ENCODE measurements at places on chromosomes 13 and 19.

DNA sequence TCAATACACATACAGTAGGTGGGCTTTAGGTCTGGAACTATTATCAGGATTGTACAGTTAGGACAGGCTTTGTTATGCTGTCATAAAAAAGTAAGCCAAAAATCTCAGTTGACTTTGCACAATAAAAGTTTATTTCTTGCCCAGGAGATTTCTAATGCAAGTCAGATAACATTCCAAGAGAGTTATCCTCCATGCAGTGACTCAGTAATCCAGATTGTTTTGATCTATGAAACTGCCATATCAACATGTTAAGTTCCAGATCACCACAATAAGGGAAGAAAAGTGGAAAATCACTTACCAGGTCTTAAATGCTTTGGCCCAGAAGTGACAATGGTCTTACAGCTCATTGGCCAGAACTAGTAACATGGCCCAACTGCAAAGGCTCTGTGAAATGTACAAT is 636.2 kb upstream of the KLF12 start:
- no peak for DNase-seq

GRCh38 chr13:45473627-45474026 is 8.9 kb downstream of the COG3 start:
- DNase-seq = peak; percentile 35

DNA sequence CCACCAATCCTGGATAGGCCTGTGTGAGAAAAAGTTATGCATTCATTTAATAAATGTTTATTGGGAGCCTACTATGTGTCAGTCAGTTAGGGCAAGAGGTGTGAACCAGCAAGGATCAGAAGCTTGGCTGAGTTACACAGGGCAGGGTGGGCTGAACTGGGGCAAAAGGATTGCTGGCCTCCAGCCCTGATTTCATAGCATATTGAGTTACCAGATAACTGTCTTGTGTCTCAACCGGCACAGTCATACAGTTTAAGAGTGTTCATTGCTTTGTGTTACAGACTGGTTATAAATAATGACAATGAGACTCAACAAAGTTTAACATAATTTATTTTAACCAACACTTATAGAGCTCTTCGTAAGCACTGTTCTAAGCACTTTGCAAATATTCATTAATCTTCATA is 253.8 kb downstream of the DLEU7 start:
- no peak for DNase-seq

DNA sequence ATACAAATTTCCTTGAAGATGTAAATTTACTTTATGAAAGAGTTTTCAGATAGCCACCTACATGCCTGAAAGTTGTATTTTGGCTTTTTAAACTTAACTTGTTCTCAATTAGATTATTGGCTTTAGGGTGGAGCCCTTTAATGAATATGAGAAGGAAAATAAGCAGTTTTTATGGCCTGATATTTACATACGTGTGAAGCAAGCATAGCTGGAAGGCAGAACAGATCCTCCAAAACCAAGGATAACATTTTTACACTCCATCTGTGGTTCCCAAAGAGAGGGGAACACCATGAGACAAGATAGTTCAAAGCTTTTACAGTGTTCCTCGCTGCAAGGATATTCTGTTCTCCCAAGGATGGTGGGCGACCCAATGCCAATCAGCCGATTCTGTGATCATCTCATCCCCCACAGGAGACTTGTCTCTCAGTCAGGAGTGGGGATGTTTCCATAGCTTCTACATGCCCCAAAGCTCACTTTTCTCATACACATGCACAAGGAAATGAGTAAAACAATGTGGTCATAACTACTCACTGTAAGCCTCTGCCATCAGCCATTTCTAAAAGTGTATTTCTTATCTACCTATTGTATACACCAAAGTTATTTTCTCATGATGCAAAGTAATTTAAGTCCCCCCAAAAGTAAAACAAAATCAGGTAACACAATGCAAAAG is 24.6 kb upstream of the KBTBD6 start:
- no peak for DNase-seq

DNA sequence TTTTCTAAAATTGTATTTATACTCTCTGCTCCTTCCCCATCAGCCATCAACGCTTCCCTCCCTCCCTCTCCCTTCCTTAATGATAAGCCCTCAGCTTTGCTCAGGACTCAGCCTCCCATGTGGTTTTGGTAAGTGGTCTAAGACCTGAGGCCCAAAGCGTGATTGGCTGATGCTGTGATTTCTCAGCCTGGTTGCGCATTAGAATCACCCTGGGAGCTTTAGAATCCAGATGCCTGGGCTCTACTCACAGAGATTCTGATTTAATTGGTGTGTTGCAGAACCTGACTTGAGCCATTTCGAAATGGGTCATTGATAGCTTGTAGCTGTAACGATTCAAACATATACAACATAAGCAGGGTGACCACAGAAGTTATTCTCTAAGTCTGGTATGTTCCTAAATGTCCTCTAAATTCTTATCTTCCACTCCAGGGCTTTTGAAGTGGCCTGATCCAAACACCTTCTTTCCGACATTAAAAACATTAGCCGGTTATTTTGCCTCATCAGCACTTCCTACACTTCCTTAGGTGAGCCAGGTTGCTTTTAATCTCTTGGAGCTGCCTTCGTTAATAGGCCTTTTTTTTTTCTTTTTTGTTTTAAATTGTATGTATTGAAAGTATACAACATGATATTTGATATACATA is 60.6 kb downstream of the LRCH1 start:
- no peak for DNase-seq

DNA sequence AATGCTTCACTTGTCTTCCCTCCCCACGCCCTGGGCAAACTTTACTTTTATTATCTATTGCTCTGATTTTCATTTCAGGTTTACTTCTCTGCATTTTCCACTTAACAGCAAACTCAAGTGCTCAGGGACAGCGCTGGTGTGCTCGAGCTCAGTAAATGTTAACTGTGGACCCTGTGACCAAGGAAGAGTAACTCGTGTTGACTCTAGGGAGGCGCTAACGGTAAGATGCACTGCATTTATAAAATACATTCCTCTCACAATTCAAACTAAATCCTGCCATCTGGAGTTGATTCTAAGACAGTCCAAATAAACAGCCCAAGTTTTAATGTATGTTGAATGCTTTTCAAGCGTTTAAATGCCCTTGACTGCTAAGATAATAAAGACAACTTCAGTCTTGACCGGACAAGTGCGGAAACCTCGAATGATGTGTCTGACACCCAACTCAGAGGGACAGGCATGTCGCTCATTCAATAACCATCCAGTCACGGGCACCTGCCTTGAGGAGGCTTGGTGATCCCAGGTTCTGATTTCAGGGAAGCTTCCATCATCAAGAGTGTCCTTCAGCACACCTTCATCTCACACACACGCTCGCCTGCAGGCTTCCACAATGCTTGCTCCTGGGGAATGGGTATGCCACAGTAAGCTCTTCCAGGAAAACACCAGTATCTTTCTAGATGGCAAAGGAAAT is 93.2 kb downstream of the STK24 start:
- no peak for DNase-seq

DNA sequence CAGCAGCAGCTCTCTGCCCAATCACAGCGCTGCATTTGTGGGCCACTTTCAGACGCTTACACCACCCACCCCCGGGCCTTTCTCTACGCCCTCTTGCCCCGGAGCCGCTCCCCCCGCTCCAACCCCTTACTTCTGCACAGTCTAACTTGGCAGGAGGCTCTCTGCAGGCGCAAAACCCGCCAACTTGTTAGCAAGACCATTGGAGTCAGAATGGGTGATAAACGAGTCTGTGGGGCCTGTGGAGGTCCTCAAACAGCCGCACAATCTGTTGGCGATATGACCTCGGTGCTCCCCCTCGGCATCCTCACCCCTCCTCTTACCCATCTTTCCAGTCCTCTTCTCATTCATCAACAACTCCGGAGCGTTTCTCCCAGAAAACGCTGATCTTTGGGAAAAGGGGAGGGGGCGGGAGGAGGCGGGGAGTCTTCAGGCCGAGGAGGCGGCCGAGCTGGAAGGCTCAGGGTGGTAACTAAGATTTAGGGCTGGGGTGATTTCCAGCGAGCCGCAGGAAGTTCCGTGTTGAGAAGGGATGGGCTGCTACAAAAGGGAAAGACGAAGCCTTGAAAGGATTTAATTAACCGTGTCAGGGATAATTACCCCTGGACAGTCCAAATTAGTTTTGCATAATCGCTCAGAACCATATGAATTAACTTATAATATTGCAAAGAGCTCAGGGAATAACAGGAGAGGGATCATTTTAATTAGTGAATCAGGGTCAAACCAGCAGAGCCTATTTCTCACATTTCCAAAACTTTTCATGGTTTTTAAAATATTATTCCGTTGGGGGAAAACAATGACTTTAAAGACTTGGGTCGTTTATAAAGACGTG is 4.1 kb downstream of the SOX21 start:
- DNase-seq = peak; percentile 12

- DNase-seq = no peak
Measured at GRCh38 chr19:53960187-53960586, 2.5 kb upstream of the CACNG8 start.

GRCh38 chr13:44112700-44113329 is 233.1 kb downstream of the LACC1 start:
- DNase-seq = no peak

DNA sequence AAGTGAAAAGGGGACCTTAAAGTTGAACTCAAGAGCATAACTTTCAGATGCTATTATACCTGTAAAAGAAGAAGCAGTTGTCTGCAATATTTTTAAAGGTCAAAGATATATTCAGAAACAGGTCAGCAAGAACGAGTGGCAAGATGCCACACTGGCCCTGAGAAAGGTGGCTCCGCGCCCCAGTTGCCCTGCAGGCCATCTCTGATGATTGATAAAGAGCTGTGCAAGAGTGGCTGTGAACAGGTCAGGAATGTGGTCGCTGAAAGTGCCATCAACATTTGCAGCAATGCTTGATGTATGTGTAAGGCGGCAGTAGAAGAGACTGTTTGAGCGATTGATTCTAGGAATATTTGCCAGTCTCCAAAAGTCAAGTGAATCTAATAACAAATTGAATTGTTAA is 664.2 kb upstream of the SLC10A2 start:
- DNase-seq = no peak

- no peak for DNase-seq
Measured at GRCh38 chr19:46885411-46885810, 24.6 kb downstream of the ARHGAP35 start.

GRCh38 chr19:53389571-53389970 is 5.4 kb upstream of the ZNF765 start:
- DNase-seq = no peak

GRCh38 chr13:32976912-32977311 is 39.3 kb upstream of the KL start:
- DNase-seq = no peak

DNA sequence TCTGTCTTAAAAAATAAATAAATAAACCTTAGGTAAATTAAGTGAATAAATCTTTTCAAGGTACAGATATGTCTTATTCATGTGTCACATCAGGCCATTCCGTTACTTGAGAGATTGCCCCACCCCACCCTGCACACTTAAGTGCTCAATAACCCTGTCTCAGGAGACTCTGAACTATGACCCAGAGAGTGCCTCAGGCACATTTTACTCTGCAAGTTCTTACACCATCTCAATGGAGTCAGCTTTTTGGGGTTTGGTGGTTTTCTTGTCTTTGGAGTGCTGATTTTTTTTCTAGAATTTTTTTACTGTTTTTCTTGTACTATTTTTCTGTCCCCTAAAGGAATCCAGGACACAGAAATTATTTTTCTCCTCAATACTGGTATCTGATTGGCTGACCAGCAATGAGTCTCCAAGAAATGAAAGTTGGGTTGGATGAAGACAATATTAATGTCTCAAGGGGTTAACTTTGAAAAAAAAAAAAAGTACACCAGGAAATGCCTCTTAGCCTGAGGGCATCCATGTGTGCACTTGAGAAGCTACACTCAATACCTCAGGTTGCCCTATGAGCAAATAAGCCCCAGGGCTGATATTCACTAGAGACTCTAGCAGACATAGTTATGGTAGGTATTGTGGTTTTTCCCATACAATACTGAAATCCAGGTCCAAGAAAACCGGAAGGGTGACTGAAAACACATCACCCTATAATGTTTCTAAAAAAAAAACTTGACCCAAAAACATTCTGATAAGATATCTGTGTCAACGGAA is 114.6 kb upstream of the ZNF91 start:
- DNase-seq = no peak

GRCh38 chr19:51668216-51668615 is 21.6 kb upstream of the SIGLEC14 start:
- DNase-seq = no peak

DNA sequence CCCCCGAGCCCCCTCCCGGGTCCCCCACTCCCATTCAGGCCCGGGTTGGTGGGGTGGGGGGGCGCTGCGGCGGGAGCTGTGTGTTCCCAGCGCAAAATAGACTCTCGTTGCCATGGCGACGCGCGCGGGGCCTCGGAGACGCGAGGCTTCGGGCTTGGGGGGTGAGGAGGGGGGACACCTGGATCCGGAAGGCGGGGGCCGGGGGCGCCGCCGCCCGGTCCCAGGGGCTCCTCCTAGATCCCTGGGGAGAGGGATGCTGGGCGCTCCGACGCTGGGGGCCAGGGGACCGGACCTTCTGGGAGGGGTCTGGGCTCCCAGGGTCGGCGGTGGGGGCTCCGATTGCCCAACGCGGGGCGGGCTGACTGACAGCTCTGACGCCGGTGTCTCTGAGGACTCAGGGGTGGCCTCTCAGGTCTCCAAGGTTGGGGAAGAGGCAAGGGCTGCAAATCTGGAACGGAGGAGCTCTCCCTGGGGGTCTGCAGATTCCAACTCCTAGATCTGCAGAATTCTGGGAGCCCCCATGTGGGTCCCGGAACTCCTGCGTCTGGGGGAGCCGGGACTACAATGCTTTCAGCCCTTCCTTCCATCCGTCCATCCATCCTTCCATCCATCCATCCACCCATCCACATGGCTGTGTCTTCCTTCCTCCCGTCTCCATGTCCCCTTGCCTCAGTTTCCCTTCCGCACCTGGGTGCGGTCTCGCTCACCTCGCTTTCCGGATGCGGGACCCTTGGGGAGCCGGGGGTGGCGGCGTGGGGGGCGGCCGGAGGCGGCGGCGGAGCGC is 9.1 kb upstream of the SHISA7 start:
- DNase-seq = no peak

DNA sequence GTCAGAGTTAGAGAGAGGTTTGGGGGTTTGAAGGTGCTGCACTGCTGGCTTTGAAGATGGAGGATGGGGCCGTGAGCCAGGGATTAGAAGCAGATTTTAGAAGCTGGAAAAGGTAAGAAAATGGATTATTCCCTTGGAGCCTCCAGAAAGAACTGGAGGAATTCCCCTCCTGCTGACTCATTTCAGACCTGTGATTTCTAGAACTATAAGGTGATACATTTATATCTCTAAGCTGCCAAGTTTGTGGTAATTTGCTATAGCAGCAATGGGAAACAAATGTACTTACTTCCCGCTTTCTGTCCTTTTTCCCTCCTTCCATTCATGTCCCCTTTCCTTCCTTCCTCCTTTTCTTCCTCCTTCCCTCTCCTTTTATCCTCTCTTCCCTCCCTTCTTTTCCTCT is 78.5 kb upstream of the PCDH8 start:
- DNase-seq = no peak

- DNase-seq = no peak
Measured at GRCh38 chr13:25800523-25800922, 251.3 kb downstream of the SHISA2 start.
